ENCODE measurements at places on chromosomes 3 and 15.

- no peak for DNase-seq
Measured at GRCh38 chr3:123718108-123718507, 133.3 kb upstream of the HACD2 start.

GRCh38 chr3:72558001-72558400 is 290.2 kb downstream of the SHQ1 start:
- DNase-seq: no peak

GRCh38 chr15:97547381-97547780 is 413.1 kb upstream of the ARRDC4 start:
- DNase-seq: no peak

GRCh38 chr3:37262816-37263393 is 88.5 kb upstream of the LRRFIP2 start:
- no peak for DNase-seq

DNA sequence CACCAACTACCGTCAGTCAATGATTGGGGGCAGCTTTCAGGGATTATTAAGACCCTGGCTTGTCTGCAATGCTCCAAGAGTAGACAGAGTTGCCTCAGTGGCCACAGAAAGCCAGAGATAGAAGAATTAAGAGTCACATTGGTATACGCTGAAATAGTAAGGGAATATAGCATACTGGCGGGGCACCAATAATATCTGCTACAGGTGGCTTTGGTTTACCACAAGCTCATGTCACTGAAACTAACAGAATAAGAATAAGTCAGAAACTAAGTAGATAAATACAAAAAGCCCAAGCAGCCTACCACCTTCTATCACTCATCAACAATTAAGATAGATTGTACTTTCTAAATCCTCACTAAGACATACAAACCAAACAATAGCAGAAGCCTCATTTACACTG is 2.5 kb upstream of the FHIT start:
- no peak for DNase-seq

DNA sequence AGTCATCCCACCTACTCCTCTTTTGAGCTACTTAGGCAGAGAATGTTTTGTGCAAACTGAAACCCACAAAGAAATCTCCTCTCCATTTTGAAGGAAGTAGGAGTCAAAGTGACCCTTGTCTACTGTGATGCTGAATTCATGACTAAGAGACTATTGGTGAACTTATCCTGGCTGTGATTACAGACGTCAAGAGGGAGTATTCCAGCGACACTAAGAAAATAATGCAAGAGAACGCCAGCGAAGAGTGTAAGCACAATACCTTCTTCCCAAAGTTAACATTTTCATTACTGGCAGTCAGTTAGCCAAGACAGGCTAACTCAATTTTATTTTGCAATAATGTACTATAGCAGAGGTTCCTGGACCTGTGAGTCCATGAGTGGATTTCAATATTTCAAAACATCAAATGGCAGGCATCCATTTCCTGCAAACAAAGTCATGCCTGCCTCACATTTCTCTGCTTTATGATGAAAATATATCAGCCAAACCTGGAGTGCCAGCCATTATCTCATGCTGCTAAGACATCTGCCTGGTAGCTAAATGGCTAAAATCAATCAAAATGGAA is 59.0 kb downstream of the CTNNB1 start:
- no peak for DNase-seq

DNA sequence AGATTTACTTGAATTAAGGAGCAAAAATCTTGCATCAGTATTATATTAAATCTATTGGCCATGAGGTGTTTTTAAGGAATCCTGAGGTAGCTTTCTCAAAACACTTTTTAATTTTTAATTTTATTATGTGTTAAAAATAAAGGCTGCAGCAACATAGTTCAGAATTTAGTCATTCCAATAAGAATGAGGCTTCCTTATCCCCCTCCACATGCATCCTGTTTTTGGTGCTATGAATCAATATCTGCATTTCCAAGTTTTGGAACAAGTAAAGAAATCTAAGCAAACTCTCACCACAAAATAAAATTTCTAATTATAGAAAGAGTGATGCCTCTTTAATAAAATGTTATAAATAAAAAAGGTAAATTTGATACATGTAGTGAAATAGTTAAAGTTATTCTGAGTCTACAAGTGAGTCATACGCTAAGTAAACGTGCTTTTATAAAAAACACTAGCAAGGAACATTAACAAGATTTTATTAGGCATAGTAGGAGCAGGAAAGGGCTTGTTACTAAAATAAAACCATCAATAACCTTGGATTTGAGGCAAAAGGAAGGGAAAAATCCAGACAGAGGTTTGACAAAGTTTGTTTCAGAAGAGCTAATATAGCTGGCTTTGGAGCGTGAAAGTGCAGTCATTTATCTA is 1218.0 kb downstream of the NSUN3 start:
- no peak for DNase-seq

GRCh38 chr3:169110633-169111032 is 552.9 kb downstream of the MECOM start:
- DNase-seq: no peak

- DNase-seq: no peak
Measured at GRCh38 chr3:193793123-193793522, 200.1 kb downstream of the OPA1 start.

DNA sequence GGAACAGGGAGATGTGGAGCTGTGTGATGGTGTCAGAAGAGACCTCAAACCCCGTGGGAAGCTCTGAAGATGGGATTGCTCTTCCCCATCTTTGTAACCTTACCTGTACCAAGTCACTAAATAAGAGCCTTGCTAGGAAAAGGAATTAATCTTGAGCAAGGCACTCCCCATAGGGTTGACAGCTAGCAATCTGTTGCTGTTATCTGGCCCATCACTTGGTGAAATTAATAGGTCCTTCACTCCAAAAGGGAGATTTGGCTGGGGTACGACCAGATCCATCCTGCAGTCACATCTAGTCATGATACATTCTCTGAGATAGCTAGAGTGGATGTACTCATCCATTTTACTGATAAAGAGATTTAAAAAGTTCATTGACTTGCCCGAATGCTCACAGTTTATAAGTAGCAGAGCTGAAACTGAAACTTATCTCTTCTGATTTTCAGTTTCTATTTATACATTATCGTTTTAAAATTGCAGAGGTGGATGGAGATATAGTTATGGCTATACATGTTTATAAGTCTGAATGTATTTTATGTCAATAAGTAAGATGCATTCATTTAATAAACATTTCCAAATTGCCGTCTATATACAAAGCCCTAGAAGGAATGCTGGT is 299.1 kb upstream of the MCTP2 start:
- DNase-seq: no peak

- DNase-seq: no peak
Measured at GRCh38 chr3:57948080-57948671, 60.0 kb upstream of the FLNB start.

DNA sequence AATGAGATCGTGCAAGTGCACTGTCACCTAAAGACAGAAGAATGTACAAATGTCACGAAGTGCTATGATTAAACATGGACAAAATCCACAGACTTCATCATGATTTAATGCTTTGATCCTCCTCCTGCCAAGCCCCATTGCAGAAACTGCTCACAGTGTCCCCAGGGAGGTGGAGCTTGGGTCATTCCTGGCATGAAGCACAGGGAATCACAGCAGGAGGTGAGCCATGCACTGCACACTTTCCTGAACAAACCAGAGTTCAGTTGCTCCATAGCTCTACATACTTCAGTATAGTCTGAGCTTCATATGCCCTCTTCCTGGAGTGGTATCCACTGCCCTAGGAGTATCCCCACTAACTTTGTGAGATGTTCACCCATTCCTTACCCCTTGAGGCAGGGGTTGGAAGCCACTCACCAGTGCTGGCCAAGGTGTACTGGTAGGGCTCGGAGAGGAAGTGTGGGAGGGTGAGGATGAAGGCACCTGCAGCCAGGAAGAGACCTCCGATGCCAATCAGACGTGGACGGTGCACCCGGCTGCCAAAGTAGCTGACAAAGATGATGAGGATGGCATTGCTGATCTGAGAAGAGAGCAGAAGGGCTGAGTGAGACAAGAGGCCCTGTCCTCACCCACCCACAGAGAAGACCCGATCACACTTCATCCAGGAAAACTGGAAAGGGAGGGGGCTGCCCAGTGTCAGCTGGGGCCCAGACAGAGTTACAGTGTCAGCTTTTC is 56.3 kb downstream of the SLCO2A1 start:
- no peak for DNase-seq

- no peak for DNase-seq
Measured at GRCh38 chr3:25854635-25855034, 64.7 kb downstream of the OXSM start.

DNA sequence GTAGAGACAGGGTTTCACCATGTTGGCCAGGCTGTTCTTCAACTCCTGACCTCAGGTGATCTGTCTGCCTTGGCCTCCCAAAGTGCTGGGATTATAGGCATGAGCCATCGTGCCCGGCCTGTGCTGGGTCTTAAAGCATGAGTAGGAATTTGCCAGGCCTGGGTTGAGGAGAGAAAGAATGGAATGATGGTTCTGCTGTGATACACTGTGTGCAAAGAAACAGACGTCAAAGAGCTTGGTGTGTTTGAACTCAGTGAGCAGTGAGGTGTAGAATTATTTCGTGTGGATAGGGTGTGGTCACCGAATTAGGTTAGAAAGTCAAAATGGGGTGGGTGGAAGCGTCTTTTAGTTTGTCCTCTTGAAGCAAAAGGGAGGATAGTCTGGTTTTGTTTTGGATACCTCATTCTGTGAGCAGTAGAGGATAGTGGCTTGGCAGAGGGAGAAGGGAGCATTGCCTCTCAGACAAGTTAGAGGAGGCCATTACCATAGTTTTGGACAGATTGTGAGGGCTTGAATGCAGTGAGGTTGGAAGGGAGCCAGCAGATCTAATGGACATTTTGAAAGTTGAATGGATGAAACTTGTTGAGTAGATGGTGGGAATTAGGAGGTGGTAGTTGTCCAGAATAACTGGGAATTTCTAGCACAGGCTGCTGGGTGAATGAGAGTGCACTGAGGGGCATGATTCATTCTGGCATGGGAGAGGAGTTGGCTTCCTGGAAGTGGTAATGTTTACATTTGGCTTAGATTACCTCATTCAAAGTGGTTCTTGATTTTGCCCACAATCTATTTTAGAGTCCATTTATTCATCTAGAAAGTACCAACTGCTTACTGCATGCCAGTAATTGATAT is 27.2 kb downstream of the AKAP13 start:
- no peak for DNase-seq

- no peak for DNase-seq
Measured at GRCh38 chr15:88810446-88810845, 7.2 kb downstream of the ACAN start.

GRCh38 chr3:99866261-99866761 is 48.6 kb downstream of the CMSS1 start:
- peak; percentile 25 for DNase-seq

GRCh38 chr3:112117841-112118571 is 15.0 kb downstream of the GCSAM start:
- DNase-seq: no peak

DNA sequence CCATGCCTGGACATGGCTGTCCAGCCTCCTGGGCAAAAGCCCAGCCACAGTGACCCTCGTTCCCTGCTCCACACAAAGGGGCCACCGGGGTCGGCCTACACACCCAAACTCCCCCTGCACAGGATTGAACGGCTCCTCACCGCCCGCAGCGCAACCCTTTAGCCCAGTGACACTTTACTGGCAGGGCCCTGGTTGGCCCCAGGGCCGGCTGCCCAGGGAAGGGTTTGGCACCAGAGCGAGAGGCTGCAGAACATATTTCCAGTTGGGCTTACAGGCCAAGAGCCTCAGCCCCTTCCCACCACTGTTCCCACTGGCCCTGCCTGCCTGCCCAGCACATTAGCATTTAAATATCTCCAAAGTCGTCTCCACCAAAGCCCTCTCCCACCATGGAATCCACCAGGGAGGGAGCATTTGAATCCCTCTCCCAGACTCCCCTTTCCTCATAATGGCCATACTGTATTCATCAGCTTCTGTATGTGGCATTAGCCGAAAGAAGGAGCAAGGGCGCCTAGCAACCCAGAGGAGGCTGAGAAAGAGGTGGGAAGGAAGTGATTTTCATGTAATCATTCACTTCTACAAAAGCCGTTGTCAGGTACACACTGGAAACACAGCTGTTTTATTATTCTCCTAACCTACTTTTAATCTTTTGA is 85.4 kb downstream of the SLC6A11 start:
- no peak for DNase-seq

DNA sequence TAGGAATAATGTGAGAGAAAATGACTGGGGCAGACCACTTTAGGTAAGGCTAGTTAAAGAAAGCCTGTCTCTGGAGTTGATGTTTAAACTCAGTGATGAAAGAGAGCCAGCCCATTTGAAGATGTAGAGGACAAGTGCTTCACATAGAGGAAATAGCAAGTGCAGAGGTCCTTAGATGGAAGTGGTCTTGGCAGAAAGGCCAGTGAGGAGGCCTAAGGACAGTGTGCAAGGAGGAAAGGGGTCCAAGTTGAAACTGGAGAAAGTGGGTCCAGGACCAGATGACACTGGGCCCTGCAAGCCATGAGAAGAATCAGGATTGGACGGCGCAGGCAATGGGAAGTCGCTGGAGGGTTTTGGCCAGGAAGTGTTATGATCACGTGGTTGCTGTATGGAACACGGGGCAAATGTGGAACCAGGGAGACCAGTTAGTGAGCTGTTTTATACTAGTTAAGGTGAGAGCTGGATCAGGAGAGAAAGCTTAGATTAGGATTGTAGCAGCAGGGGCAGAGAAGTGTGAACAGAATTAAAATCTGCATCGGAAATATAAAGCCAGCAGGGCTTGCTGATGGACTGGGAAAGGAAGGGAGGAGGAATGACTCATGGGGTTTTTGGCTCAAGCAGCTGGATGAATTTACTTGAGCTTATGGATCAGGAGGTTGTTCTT is 48.0 kb upstream of the SCAANT1 start:
- no peak for DNase-seq

DNA sequence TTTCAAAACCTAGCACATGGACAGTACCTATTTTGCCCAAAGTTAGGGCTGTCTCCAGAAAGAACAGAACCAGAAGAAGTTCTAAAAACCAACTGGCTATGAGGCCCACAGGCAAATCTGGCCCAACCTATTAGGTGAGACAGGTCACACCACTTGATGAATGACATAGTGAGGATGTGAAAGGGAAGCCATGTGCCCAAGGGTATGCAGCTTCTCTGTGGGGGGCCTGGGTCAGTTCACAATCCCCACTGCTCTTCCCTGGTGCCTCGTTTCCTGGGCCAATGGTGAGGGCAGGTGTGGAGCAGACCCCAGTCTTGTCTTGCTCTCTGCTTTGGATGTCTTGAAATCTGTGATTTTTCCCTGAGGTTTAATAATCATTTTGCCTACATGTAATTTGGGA is 8.9 kb downstream of the INSYN1 start:
- no peak for DNase-seq

DNA sequence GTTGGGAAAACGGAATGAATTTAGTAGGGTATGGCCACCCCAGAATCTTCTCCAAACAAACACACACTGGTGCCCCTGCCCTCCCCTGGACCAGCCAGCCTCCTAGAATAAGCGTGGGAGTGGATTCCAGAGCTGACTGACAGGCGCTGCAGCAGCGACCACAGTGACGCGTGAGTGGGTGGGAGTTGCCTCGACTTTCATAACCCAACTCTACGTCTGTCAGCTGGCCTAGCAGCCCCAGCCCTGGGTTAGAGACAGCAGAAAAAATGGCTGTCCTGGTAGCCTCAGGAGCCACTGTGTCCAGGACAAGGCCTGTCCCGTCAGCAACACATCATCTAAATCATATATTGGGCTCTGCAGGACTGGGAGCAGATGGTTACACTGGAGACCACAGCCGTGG is 10.0 kb downstream of the PLA2G4B start:
- DNase-seq: no peak

Measured in CD8-positive, alpha-beta T cell (primary cell).